Muscle of arm (tissue), 14 donors: ENCODE measurements at places on chromosomes 1 and 21. TPM values are rescaled to one million over a fixed set of nuclear protein-coding genes. Genes with fewer than 3 reads are reported as not detected.

- no peak for DNase-seq
These were observed 288.4 kb upstream of the RGS18 start for GRCh38 chr1:191869790-191870312.

DNA sequence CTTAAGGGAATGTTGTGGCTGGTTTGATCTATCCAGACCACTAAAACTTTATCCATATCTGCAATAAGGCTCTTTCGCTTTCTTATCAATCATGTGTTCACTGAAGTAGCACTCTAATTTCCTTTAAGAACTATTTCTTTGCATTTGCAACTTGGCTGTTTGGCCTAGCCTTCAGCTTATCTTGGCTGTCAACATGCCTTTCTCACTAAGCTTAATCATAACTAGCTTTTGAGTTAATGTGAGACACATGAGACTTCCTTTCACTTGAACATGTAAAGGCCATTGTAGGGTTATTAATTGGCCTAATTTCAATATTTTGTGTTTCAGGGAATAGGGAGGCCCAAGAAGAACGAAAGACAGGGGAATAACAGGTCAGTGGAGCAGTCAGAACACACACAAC lies 124.7 kb downstream of the TNFSF18 start:
- DNase-seq = no peak

The KLHDC8A gene
- polyA plus RNA-seq = 0.81 TPM

The B3GALT2 gene
- polyA plus RNA-seq = 10.6 TPM

The RCSD1 gene
- 49.1 TPM for polyA plus RNA-seq

The CD2 gene
- 0.56 TPM for polyA plus RNA-seq

The KRTAP10-3 gene
- polyA plus RNA-seq = not detected

The CA6 gene
- not detected for polyA plus RNA-seq

DNA sequence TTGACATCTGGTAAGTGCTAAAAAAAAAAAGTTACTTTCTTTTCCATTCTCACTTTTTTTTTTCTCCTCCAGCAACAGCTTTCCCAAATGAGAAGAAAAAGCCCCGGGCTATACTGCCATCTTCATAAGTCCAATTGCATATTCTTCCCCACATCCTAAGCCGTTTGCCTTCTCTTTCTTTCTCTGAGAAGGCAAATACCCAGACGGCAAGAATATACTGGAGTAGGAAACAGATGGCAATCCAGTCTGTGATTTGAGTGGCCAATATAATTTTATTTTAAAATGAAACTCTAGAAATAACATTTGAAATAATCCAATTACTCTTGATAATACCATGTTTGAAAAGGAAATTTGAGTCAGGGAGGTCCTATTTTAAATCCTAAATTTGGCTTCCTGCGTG lies 44.6 kb upstream of the GREM2 start:
- DNase-seq = no peak

GRCh38 chr1:106217765-106218164 lies 838.7 kb upstream of the PRMT6 start:
- no peak for DNase-seq
